HuH-7 (cell line): ENCODE measurements at places on chromosomes 1 and 21.

- DNase-seq = no peak
Observed at GRCh38 chr1:221810406-221810805, 68.5 kb upstream of the DUSP10 start.

DNA sequence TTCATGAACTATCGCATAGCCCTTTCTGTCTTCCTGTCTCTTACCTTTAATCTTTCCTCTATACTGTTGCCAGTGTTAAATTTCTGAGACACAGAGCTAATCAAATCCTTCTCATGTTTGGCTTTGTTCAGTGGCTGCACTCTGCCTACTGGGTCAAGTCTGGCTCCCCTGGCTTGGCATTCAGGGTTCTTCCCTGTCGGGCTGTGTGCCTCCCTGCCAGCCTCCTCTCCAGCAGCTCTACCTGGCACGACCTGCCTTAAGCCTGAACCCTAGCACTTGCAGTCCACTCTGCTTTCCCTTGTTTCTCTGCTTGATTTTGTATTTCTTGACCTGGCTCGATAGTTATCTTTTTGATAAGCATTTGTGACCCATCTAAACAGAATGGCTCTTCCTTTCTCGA lies 26.2 kb upstream of the GPR88 start:
- no peak for DNase-seq

GRCh38 chr1:32754317-32755097 lies 51.9 kb upstream of the SYNC start:
- no peak for DNase-seq

- DNase-seq = no peak
Observed at GRCh38 chr21:34865400-34866241, 183.5 kb downstream of the RUNX1 start.

GRCh38 chr1:178374016-178374415 lies 122.7 kb downstream of the CLEC20A start:
- DNase-seq = no peak

DNA sequence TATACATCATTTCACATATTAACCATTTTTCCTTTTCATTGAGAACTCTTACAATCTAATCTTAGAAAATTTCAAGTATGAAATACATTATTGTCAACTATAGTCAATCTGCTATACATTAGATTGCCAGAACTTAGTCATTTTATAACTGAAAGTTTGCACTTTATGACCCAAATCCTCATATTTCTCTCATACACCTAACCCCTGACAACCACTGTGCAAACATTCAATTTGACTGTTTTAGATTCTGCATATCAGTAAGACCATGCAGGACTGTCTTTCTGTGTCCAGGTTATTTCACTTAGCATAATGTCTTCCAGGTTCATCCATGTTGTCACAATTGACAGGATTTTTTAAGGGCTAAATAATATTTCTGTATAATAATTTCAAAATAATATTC lies 1299.0 kb upstream of the B3GALT2 start:
- DNase-seq = no peak

DNA sequence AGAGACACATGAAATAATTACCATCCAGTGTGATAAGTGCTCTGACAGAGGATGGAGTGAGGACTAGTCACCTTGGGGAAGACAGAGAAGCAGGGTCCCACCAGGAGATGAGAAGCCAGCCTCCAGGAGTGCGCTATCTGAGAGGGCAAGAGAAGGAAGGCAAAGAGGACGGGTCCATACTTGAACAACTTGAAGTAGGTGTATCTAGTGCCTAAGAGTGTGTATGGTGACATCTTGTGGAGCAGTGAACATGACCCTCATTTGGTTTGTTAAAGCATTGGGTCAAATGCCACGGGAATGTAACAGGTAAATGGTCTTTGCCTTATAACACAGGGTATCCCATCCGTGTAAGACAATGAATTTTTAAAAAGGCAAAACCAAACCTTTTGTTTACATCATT lies 39.8 kb downstream of the MRPL39 start:
- no peak for DNase-seq

DNA sequence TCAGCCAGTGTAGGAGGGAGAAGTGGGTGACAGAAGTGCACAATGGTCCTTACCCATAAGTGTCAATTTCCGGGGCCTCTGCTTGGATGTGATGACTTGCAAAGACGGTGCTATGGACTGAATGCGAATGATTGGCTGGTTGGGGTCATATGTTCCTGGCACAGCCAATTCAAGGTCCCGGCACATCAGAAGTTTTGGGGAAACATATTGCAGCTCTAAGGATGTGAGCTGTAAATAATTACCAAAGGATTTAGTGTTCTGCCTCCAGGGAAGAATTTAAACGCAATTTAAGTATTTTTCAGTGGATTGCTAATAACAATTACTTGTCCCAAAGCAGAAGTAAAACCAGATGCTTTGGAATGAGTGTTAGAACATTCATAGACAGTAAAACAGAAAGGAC lies 26.9 kb upstream of the EXOSC10 start:
- no peak for DNase-seq

GRCh38 chr1:19341201-19342061 lies 29.3 kb downstream of the SLC66A1 start:
- DNase-seq = peak; percentile 97

DNA sequence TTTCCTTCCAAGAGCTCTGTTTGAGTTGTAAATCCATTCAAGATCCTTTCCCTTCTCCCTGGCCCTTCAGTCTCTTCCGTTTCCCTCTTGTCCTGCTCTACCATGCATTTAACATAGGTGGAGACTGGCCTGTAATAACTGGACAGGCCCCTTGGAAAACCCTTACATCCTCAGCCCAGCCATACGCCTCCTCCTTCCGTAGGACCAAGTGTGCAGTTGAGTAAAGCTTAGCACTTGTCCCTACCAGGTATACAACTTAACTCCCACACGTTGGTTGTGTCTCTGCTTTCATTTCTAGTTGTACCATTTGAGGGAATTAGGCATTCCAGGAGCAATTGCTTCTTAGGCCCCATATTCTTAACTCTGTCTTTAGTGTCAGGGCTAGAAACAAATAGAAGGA lies 6.4 kb downstream of the MAN1C1 start:
- no peak for DNase-seq

- no peak for DNase-seq
Observed at GRCh38 chr21:44648557-44649311, 2.5 kb downstream of the KRTAP10-11 start.

- no peak for DNase-seq
Observed at GRCh38 chr1:240134596-240134995, 42.9 kb downstream of the FMN2 start.

GRCh38 chr1:211474451-211474850 lies 17.5 kb downstream of the RD3 start:
- DNase-seq = no peak
